ENCODE measurements at places on chromosomes 7 and 10. TPM values are rescaled to one million over a fixed set of nuclear protein-coding genes. Genes with fewer than 3 reads are reported as not detected.

VAX1 gene
- polyA plus RNA-seq = not detected

STEAP1B gene
- 3.4 TPM for polyA plus RNA-seq

GRID2IP gene
- 0.09 TPM for polyA plus RNA-seq

SPDYE8 gene
- 0.19 TPM for polyA plus RNA-seq

WNT2 gene
- polyA plus RNA-seq = not detected

UCMA gene
- not detected for polyA plus RNA-seq

RAMP3 gene
- polyA plus RNA-seq = not detected

UBTD1 gene
- polyA plus RNA-seq = 1.2 TPM

FAM13C gene
- not detected for polyA plus RNA-seq

NKX2-3 gene
- polyA plus RNA-seq = not detected

SEMA3C gene
- polyA plus RNA-seq = not detected

IFIT2 gene
- 13.6 TPM for polyA plus RNA-seq

SFMBT2 gene
- 1.6 TPM for polyA plus RNA-seq

CYP17A1 gene
- polyA plus RNA-seq = 0.09 TPM

FGL2 gene
- polyA plus RNA-seq = 23.7 TPM

FAM53B gene
- polyA plus RNA-seq = 48.9 TPM

PDCD11 gene
- polyA plus RNA-seq = 13.5 TPM

LOXL4 gene
- 0.08 TPM for polyA plus RNA-seq

NUTM2B gene
- polyA plus RNA-seq = 0.21 TPM

SEPTIN14 gene
- polyA plus RNA-seq = not detected

NPY4R2 gene
- not detected for polyA plus RNA-seq

CDK14 gene
- 53.0 TPM for polyA plus RNA-seq

SRGN gene
- polyA plus RNA-seq = 65.1 TPM

GPC2 gene
- 0.23 TPM for polyA plus RNA-seq

NOS3 gene
- polyA plus RNA-seq = 2.0 TPM

PLXDC2 gene
- polyA plus RNA-seq = 0.18 TPM

HOXA13 gene
- polyA plus RNA-seq = not detected

ASZ1 gene
- not detected for polyA plus RNA-seq

SH3PXD2A gene
- polyA plus RNA-seq = 1.2 TPM

AGAP5 gene
- 0.99 TPM for polyA plus RNA-seq

ADCYAP1R1 gene
- polyA plus RNA-seq = not detected

PLEKHS1 gene
- polyA plus RNA-seq = not detected

CYP26C1 gene
- polyA plus RNA-seq = not detected

SPDYE2B gene
- not detected for polyA plus RNA-seq

MRC1 gene
- not detected for polyA plus RNA-seq

PRLHR gene
- polyA plus RNA-seq = not detected

VIPR2 gene
- polyA plus RNA-seq = not detected

ANKRD30A gene
- not detected for polyA plus RNA-seq

SFRP5 gene
- polyA plus RNA-seq = not detected

CNPY1 gene
- not detected for polyA plus RNA-seq

BAZ1B gene
- polyA plus RNA-seq = 22.4 TPM

KDM7A gene
- 3.8 TPM for polyA plus RNA-seq

RGR gene
- not detected for polyA plus RNA-seq

MMD2 gene
- not detected for polyA plus RNA-seq

OR2A42 gene
- not detected for polyA plus RNA-seq

STK31 gene
- not detected for polyA plus RNA-seq

AMZ1 gene
- 1.9 TPM for polyA plus RNA-seq

STN1 gene
- 20.5 TPM for polyA plus RNA-seq

AEBP1 gene
- 3.7 TPM for polyA plus RNA-seq

OPN4 gene
- not detected for polyA plus RNA-seq

SVIL gene
- polyA plus RNA-seq = 2.6 TPM

Data from IgD-negative memory B cell (primary cell).